Astrocyte (in vitro differentiated cells and primary cell): ENCODE measurements at places on chromosomes 4 and X. TPM values are rescaled to one million over a fixed set of nuclear protein-coding genes. Genes with fewer than 3 reads are reported as not detected.

OTUD6A gene
- total RNA-seq: not detected in 2 replicates

DNA sequence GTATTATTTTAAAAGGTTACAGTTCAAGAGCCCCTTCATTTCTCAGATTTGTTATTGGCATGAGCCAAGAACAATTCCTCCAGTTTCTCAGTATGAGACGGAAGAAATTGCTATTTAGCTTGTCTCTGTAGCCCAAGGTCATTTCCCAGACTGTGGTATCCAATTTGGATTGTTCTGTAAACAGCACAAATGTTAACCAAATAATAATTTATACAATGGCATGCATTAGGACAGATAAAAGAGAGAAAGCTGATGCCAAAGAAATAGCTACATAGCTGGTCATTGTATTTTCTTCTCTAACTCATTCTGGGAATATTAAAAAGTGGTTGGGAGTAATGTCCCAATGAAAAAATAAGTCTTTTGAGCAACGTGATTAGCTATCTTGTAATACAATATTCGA is 134.6 kb upstream of the NPY2R start:
- DNase-seq: no peak
- H3K27ac ChIP-seq: no peak overlapping the region
- H3K27me3 ChIP-seq: no peaks in the 10 kb centered on the region

- peaks cover 13% of the 10 kb centered on the region for H3K4me1 ChIP-seq
- no peak for DNase-seq
- H3K36me3 ChIP-seq: no peaks in the 10 kb centered on the region
Observed at GRCh38 chr4:75714011-75714410, 10.4 kb upstream of the USO1 start.

DNA sequence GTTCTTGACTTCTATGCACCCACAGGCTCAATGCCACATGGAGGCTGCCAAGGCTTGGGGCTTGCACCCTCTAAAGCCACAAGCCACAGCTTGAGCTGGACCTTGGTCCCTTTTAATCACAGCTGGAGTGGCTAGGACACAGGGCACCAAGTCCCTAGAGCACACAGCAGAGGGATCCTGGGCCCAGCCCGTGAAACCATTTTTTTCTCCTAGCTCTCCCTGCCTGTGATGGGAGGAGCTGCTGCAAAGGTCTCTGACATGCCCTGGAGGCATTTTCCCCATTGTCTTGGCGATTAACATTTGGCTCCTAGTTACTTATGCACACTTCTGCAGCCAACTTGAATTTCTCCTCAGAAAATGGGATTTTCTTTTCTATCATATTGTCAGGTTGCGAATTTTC is 410.9 kb downstream of the GRID2 start:
- no peak overlapping the region for H3K4me3 ChIP-seq
- no peaks in the 10 kb centered on the region for H3K27me3 ChIP-seq
- H3K27ac ChIP-seq: no peak overlapping the region
- no peaks in the 10 kb centered on the region for H3K36me3 ChIP-seq
- H3K4me1 ChIP-seq: no peaks in the 10 kb centered on the region

DNA sequence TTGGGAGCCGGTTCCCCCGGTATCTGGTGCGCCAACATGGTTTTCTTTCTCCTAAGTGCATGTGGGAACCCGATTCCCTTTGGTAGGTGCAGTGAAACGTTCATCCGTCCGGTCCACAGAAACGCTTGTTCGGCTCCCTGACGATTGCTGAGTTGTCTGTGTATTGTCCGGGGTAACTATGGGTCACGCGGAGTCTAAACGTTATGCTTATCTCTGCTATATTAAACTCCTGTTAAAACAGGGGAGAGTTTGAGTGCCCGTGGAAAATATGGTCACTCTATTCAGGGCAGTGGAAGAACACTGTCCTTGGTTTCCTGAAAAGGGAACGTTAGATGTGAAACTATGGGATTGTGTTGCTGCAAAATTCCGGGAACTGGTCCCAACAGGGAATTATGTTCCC is 32.4 kb upstream of the MGST2 start:
- H3K27ac ChIP-seq: no peak overlapping the region
- peaks cover 9% of the 10 kb centered on the region for H3K27me3 ChIP-seq
- no peak for DNase-seq

DNA sequence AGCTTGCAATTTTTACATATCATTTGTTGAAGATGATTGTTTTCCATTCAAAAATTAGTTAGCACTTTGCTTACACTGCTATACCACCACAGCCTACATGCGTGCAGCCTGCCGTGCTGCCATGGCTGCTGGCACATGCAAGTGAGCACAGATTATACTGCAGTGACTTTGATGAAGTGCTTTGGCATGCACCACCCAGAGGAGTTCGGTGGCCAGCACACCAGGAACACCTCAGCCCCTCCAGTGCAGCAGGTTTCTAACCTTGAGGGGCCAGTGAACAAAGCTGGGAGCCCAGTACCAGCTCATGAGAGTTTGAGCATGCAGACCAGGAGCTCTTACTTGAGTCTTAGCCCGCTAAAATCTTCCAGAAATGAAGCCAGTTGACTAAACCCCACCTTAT is 431.5 kb downstream of the DACH2 start:
- no peaks in the 10 kb centered on the region for H3K27me3 ChIP-seq
- no peak overlapping the region for H3K4me3 ChIP-seq
- no peaks in the 10 kb centered on the region for H3K36me3 ChIP-seq
- no peaks in the 10 kb centered on the region for H3K4me1 ChIP-seq
- DNase-seq: no peak
- no peak overlapping the region for H3K27ac ChIP-seq

- peaks cover 7% of the 10 kb centered on the region for H3K4me1 ChIP-seq
- no peak overlapping the region for H3K27ac ChIP-seq
- no peak overlapping the region for H3K4me3 ChIP-seq
- no peaks in the 10 kb centered on the region for H3K36me3 ChIP-seq
- DNase-seq: no peak
- H3K27me3 ChIP-seq: no peaks in the 10 kb centered on the region
Observed at GRCh38 chrX:108442901-108443464, 3.3 kb downstream of the COL4A5 start.

- DNase-seq: peak; percentile 48
- no peaks in the 10 kb centered on the region for H3K4me1 ChIP-seq
- H3K27ac ChIP-seq: no peak overlapping the region
- no peaks in the 10 kb centered on the region for H3K27me3 ChIP-seq
- no peaks in the 10 kb centered on the region for H3K36me3 ChIP-seq
- H3K4me3 ChIP-seq: no peak overlapping the region
Observed at GRCh38 chr4:164508097-164508496, 245.8 kb upstream of the SMIM31 start.

DNA sequence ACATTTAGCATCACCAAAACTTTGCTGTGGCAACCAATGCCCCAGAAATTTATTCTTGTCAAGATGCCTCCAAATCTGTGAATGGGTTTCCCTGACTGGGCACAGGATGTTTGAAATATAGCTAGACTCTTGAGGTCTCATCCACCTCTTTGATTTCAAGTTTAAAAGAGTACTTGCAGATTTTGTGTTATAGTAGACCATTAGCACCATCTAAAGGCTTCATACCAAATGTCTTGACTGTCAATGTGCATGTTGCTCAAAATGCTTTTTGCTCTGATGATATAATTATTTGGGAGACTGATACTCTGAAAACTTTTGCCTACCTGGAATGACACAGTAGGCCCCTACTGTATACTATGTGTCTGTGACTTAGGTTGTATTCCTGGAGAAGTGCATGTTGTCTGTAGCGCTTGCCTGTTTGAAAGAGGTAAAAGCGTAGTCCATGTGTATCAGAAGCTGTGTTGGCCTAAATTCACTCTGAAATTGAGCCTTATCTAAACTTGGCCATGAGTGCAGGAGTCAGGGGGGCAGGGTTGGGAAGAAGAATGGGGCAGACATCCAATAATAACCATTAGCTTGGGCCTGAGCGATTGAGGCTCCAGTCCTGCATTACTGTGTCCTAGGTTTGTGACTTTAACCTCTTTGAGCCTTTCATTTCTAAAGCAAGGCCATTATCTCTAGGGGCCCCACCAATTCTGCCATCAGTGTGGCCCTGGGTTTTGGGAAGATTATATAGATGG is 33.8 kb downstream of the NDP start:
- no peaks in the 10 kb centered on the region for H3K27me3 ChIP-seq
- no peak overlapping the region for H3K27ac ChIP-seq
- DNase-seq: peak; percentile 5
- H3K4me1 ChIP-seq: no peaks in the 10 kb centered on the region
- H3K36me3 ChIP-seq: no peaks in the 10 kb centered on the region

DNA sequence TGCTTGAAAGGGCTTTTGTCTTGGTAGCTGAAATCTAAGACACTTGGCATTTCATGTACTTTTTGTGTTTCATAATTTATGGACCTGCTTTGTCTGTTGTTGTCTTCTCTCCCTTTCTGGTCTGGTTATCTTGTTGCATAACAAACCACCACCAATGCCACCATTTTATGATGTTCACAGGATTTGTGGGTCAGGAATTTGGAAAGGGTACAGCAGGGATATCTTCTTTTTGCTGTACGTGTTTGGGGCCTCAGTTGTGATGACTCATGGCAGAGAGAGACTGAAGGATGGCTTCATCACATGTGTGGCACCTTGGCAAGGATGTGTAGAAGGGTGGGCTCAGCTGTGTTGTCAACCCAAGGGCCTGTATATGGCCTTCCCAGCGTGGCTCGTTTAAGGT is 35.2 kb downstream of the KDM6A start:
- no peaks in the 10 kb centered on the region for H3K27me3 ChIP-seq
- H3K4me1 ChIP-seq: peaks cover 14% of the 10 kb centered on the region
- H3K36me3 ChIP-seq: no peaks in the 10 kb centered on the region
- no peak overlapping the region for H3K27ac ChIP-seq
- H3K4me3 ChIP-seq: no peak overlapping the region
